ENCODE measurements at places on chromosomes 3 and 15. TPM values are rescaled to one million over a fixed set of nuclear protein-coding genes. Genes with fewer than 3 reads are reported as not detected.

The CCR9 gene
- total RNA-seq: not detected

The DAZL gene
- not detected for total RNA-seq

The P2RY1 gene
- total RNA-seq: 1.7 TPM

The CP gene
- not detected for total RNA-seq

The PPCDC gene
- total RNA-seq: 16.8 TPM

The CFAP44 gene
- total RNA-seq: 3.3 TPM

The ADAMTS7 gene
- total RNA-seq: 64.7 TPM

The FOXP1 gene
- total RNA-seq: 107 TPM

The GP5 gene
- not detected for total RNA-seq

The SYNPR gene
- total RNA-seq: not detected

The SMAD6 gene
- 12.5 TPM for total RNA-seq

The RCCD1 gene
- total RNA-seq: 15.3 TPM

The ATP2B2 gene
- total RNA-seq: not detected

The ITIH4 gene
- total RNA-seq: 2.4 TPM

The ADGRG7 gene
- total RNA-seq: not detected

The CTXN2 gene
- total RNA-seq: 0.14 TPM

The IMPG2 gene
- total RNA-seq: 0.76 TPM

The GOLGA8T gene
- total RNA-seq: not detected

The KNG1 gene
- not detected for total RNA-seq

The RYK gene
- 48.3 TPM for total RNA-seq

The APOD gene
- total RNA-seq: 1.8 TPM

The BUB1B gene
- 65.6 TPM for total RNA-seq

The CCR1 gene
- not detected for total RNA-seq

The ZNF860 gene
- 0.73 TPM for total RNA-seq

The GATM gene
- 0.60 TPM for total RNA-seq

The SLC12A1 gene
- not detected for total RNA-seq
